ENCODE measurements at places on chromosomes 12 and 14.

GRCh38 chr14:89765346-89765745, 189.2 kb downstream of the EFCAB11 start:
- no peak for DNase-seq

DNA sequence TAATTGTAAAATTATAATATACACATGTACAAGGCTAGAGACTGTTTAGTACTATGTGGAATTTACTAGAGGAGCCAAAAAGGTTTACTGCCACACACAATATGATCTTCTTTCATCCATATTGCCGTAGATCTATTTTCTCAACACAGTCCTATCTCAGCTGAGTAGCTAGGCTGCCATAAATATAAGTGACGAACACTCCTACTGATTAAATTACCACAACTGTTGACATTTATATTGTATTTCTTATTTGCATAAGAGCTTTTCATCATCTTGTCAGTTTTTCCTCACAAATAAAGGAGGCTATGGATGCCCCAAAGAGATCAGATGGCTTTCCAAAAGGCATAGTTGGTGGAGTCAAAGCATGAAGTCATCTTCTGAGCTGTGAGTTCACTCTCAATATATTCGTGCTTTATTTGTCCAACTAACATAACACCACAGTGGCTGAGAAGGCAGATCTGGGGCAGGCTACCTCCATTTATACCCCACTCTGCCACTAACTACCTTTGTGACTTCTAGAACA, 78.6 kb downstream of the CCDC59 start:
- DNase-seq: no peak

DNA sequence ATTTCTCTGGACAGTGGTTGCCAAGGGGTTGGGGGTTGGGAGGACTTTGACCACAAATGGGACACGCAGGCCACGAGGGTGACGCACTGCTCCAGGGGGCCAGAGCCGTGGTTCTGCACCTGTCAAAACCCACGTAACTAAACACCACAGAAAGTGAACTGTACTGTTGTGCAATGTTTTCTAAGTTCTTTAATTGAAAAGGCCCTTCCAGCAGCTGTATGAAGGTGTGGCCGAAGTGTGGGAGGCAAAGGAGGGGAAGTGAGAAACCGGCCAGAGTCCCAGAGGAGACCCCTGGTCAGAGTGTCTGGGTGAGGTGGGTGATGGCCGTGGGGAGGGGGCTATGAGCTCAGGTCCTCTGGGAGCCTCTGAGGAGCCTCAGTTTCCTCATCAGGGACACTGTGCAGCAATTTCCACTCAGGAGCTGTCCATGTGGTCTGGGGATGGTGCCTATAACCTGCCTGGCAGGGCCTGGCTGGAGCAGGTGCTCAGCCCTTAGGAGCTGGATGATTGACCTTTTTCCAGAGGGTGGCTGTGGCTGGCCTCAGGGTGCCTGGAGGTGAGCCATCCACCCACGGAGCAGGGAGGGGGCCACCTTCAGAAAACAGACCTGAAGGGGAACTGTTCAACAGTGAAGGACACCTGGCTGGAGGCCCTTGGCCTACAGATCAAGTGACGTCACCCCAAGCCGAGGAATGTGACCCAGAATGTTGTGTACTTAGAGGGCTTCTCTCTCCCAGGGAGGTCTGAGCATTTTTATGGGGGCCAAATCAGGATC, 9.8 kb upstream of the BDKRB2 start:
- DNase-seq: no peak

DNA sequence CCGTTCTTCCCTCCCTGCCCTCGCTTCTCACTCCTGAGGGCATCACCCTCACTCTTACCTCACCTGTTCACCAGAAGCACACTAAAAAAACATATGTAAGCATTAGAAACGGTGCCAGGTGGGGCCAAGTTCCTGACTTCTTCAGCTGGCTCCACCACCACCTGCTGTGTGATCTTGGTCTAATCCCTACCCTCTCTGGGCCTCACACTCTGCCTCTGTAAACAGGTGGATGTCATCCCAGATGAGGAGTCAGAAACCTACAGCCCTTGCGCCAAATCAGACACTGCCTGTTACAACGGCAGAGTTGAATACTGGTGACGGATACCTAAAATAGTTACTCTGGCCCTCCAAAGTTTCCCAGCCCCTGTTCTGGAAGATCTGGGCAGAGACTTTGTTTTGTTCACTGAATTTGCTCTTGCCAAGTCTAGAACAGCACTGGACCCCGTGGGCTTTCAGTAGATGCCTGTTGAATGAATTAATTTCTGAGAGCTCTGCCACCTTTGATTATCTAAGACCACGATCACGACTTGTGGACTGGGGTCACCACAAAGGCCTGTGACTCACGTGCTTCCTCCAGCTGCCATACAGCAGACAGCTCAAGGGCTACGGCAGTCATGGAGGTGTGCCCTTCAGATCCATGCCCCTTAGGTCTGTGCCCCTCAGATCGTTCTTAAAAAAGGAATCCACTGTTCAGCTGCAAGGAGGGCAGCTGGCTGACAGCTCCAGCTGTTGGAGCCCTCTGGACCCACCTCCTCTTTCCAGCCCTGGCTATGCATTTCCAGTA, 71.9 kb downstream of the GSC start:
- no peak for DNase-seq

DNA sequence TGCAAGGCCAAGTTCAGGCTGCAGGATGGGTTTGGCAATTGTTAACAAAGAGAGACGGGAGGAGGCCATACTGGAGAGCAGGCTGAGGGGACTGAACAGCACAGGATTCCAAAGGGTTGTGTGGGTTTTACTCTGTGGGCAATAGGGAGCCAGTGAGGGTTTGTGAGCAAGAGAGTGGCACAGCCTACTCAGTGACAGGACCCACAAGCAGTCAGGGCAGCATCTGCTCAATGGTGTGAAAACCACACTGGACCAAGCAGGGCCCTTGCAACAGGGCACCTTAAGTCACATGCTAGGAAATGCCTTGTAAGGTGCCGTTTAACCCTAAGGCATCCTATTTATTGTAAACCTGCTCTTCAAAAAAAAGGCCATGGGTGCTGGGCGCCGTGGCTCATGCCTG, 22.0 kb downstream of the SYNE3 start:
- DNase-seq: peak; percentile 7

DNA sequence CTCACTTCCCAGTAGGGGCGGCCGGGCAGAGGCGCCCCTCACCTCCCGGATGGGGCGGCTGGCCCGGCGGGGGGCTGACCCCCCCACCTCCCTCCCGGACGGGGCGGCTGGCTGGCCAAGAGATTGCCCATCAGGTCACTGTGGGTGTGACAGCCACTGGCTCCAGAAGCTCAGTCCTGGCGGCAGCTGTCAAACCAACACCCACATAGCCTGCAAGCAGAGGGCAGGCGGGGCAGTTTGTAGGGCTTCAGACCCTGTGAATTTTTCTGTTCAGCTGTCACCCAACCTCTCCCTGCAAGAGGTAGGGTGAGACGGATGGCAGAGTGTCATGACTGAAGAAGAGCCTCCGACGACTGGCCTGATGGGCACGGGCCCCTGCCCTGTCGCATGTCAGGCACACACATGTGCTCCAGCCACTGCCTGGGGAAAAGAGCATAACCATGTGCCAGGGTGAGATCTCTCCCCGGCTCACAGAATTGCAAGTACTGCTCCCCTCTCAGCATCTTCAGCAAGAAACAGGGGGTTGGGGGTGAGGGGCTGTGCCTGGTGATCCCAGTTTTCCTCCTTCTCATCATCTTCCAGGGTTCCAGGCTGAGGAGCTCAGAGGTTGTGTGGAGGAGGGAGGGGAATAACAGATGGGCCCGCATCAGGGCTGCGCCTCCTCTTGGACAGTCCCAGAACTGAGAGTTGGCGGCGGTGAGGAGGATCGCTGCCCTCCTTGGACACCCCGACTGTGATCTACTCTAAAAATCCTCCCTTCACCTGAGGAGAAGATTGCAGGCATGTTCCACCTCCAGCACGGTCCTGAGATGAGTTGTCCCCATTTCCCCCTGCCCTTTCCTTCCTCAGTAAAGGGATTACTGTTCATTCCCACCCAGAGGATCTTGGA, 11.2 kb upstream of the PRPH start:
- peak; percentile 52 for DNase-seq

- DNase-seq: no peak
Observed at GRCh38 chr12:125687820-125688219, 622.6 kb downstream of the AACS start.

GRCh38 chr12:44703182-44703910, 172.8 kb downstream of the NELL2 start:
- DNase-seq: no peak

DNA sequence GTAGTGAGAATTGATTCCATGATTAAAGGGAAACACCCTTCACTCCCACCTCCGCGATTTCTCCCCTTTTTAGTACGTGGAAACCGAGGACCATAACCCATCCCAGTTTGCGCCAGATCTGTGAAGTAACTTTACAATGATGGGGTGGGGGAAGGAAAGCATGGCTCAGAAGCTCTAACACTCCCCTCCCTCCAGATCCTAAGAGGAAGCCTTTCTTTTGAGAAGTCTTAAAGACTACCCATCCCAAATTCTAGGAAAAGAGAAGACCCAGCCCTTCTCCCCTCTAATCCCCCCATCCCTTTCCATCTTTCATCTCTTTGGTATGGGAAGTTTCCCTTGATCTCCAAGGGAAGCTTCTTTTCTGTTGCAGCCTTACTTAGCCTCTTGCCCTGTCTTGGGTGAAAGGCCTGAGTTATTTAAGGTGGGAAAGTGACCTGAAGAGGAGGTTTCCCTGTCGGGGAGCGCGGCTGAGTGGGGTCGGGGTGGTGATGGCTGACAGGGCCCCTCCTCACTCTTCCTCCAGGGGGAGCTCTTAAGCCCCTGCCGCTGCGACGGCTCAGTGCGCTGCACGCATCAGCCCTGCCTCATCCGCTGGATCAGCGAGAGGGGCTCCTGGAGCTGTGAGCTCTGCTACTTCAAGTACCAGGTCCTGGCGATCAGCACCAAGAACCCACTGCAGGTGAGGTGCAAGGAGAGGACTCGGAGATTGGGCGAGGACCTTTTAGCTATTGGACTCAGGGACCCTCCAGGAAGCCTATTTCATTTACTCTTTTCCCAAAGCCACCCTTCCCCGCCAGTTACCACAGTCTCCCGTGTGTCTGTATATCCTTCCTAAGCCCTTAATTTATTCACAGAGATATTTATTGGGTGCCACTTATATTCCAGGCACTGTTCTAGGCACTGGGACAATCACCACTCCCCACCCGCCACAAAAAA, 1.8 kb downstream of the MARCHF9 start:
- no peak for DNase-seq

- no peak for DNase-seq
Observed at GRCh38 chr12:72829838-72830237, 557.7 kb downstream of the TRHDE start.

DNA sequence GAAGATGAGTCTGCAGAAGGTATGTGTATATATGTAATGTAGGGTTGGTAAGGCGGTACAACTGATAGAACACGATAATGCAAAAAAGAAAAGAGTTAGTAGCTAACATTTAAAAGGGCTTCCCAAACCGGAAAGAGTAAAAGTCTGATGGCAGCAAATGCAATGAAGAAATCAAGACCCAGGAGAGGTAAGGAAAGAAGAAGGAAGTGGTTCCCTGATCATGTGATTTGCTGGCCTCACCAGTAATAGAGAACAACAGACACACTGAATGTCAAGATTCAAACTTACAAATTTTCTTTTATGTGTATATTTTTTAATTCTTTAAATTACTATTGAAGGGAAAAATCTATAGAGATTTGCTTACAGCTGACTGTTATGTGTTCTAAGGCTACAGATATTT, 18.4 kb downstream of the ZFC3H1 start:
- no peak for DNase-seq

- peak; percentile 84 for DNase-seq
Observed at GRCh38 chr14:104800015-104800770, 708 bp upstream of the ZBTB42 start.

All from tibial artery (tissue), 4 donors.